NCI-H1105 (cell line): ENCODE measurements at places on chromosomes 5 and 9.

DNA sequence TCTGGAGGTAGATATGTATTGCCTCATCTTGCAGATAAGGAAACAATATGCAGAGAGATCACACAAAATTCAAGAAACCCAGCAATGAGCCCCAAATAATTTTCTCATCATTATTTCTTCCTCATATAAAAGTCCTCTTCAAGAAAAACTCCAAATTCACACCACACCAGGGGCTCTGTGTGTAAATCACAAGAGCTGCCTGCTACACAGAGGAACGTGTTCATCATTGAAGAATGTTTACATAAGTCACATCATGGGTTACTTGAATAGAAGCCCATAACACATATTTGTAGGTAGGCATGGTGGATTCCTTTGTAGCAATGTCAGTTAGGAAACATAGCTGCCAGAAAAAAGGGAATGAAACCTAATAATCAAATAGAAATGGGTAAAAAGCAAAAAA, 308.1 kb upstream of the TLE4 start:
- no peak for DNase-seq

- no peak for DNase-seq
Measured at GRCh38 chr9:112605518-112605917, 112.4 kb downstream of the INIP start.

DNA sequence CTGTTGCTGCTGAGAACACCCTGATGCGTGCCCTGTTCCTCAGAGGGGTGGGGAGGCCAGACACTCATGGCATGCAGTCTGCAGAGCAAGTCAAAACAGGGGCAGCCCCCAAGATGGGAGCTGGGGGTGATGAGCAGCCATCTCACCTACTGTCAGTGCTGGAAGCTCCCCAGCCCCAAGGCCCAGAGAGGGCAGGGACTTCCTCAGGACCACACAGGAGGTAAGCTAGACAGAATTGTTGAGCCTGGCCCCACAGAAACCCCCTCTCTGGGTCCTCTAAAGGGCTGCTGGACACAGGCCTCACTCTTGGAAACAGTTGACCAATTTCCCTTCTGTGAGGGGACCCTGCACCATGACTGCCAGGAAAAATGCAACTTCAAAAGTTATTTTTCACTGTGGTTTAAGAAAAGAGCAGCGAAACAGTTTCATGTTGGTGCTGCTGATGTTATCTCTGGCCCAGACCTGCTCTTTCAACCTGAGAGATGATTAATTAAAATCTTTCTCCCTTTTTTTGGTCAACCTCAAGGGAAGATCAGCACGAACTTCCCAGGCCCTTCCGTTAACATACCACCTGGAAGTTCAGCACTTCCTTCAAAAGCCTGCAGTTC, 9.6 kb downstream of the CSF2 start:
- no peak for DNase-seq

DNA sequence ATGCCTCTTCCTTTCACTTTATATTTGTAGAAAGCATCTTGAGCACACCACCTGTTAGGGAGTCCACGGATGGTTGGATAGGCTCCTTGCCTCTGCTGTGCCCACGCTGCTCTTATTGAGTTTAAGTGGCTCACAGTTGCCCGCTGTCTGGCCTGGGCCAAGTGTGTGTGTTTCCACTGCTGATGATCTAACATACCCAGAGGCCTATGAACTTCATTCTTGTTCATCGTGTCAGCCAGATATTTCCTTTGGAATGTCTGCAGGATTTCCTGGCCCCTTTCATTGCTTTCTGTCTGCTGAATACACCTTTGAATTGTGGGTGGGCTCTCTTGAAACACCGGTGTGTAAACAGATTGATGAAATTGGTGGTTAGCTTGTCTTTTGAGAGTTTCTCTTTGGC, 46.6 kb downstream of the MVB12B start:
- DNase-seq, result no peak

GRCh38 chr9:70486127-70486526, 71.7 kb upstream of the KLF9 start:
- no peak for DNase-seq

GRCh38 chr9:126550891-126551351, 62.8 kb upstream of the LMX1B start:
- DNase-seq, result no peak

- DNase-seq, result no peak
Measured at GRCh38 chr9:120737416-120738165, 23.3 kb upstream of the MEGF9 start.

- DNase-seq, result no peak
Measured at GRCh38 chr9:127035423-127035822, 87.0 kb downstream of the ANGPTL2 start.

GRCh38 chr5:5313101-5313635, 109.3 kb upstream of the ICE1 start:
- DNase-seq, result no peak

- DNase-seq, result no peak
Measured at GRCh38 chr9:86665416-86665815, 281.9 kb downstream of the GAS1 start.

- no peak for DNase-seq
Measured at GRCh38 chr9:108058135-108058814, 568.7 kb upstream of the KLF4 start.
